ENCODE measurements at places on chromosomes 5 and 9.
A peak's percentile ranks its signal among the peaks of the same experiment; 100 is the strongest.

- no peak for DNase-seq
Measured at GRCh38 chr5:122951658-122952057, 84.9 kb downstream of the PPIC start.

GRCh38 chr9:19232823-19233194 lies 2.3 kb downstream of the DENND4C start:
- peak; percentile 2 for DNase-seq

DNA sequence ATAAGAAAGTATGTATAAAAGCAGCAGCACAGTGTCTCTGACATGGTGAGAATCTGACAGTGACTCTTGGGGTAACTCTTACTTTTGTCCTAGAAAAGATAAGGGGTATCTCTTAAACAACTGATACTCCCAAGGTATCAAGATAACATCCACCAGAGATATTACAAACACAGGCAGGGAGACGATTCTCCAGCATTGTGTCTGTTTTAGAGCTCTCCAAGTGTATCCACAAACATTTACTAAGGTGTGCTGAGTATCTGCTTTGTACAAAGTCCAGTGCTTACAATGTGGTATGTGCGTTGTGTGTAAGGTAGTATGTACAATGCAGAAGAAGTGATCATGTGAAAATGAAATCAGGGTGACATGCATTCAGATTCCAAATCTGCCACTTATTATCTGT lies 4.4 kb upstream of the TMEM245 start:
- no peak for DNase-seq

- no peak for DNase-seq
Measured at GRCh38 chr9:2676466-2676865, 40.8 kb upstream of the KCNV2 start.

GRCh38 chr5:57532513-57533497 lies 50.2 kb upstream of the ACTBL2 start:
- no peak for DNase-seq

- no peak for DNase-seq
Measured at GRCh38 chr5:66002415-66002814, 76.0 kb downstream of the ERBIN start.

DNA sequence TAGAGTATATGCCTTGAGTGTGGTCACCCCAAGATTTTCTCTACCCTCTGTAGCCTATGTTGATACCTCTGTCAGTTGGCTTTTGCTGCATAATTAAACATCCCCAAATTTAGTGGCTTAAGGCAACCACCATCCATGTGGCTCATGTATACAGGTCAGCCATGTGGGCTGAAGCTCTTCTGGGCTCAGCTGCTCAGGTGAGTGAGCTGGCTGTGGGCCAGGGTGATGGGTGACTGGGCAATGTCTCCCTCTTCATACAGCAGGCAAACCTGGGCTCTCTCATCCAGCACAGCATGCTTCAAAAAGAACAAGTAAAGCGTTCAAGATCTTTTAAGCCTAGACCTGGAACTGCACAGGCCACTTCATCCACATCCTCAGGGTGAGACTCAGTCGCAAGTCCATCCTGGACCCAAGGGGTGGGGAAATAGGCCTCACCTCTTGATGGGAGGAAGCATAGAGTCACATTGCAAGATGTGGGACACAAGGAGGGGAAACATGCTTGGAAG lies 188.2 kb upstream of the TAS2R1 start:
- no peak for DNase-seq

DNA sequence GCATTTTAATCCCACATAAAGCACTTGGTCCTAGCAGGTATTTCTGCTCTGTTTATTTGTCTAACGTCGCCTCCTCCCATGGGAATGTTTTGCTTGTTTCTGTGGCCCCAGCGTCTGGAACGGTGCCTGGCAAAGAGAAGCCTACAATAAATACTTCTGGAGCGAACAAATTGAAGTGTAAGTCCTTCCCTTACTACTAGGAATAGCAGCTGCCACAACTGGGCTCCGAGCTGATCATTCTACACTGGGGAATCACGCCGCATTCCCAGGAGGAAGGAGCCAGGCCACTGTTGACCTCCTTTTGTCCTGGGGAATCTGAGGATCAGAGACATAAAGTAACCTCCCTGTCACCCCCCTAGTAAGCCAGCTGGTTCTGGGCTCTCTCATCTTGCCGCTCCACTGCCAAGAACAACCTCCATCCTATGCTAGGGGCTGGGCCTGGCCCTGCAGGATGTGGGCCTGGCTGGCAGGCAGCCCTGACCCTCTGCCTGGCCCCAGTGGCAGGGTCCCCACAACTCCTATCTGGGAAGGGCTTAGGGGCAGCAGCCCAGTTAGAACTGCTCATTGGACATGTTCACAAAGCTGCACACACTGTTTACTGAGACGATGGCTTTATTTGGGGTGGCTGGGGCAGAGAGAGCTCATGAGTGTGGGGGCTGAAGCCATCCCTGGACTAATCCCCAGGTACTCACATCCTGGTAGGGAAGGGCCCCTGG lies 82.8 kb downstream of the GTF3C4 start:
- DNase-seq, result no peak

GRCh38 chr5:127585661-127586060 lies 63.2 kb upstream of the CTXN3 start:
- no peak for DNase-seq

GRCh38 chr5:142360607-142361120 lies 35.8 kb upstream of the SPRY4 start:
- no peak for DNase-seq

- DNase-seq, result no peak
Measured at GRCh38 chr5:28226407-28226806, 1188.0 kb upstream of the CDH9 start.

DNA sequence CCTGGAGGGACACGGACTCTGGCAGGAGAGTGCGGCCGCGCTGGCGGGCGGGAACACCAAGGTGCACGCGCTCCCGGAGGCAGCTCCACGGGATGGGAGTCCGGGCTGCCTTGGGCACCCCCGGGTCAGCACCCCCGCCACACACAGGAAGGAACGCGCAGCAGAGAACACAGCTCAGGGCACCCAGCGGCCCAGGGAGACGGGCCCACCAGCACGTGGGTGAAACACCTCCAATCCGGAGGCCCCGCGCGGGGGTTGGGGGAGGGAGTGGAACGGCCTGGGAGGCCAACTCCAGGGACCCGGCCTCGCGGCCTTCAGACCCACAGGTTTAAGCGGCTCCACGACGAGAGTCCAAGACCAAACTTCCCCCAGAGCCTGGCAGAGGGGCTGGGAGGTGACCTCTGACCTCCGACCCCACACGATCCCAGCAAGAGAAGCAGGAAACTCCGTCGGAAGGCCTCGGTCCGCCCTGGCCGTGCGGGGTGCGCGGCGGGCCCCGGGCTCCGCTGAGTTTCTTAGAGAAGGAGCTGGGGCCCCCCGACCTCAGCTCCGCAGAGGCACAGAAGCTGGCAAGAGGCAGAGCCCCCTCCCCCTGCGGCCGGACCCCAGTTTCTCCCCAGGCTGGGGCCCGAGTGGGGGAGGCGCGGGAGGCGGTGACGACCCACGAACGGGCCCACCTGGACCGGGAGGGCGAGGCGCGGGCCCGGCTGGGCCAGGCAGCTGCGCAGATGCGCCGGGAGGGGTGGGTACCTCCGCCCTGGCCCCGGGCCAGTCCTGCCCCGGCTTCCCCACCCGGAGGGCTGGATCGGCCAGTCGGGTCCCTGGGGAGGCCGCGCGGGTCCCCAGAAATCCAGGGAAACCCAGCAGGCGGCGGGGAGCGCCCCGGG lies 851 bp downstream of the NACC2 start:
- peak; percentile 53 for DNase-seq

DNA sequence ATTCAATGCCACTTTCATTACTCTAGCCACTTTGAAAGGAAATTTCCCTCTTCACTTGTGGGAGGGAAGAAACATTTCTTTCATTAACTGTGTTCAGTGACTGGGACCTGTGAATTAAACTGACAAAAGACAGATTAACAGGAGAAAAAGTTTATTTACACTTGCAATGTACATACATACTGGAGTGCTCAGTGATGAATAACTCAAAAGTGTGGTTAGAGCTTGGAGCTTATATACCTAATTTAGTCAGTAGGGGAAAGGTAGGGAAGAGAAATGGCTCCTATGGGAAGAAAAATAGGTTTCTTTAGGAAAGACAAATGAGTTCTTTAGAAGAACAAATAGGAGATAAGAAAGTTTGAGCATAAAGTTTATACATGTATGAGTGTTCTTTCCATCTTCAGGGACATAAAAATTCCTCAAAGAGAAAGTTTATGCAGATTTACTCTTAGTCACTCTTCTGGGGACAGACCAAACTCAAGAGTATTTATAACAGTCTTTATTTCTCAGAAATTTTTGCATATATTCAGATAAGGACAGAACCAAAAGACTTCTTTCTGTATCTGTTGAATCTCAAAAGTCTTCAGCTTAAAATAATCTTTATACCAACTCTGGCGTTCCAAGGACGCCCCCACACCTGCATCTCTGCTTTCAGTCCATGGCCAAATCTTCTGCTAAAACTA lies 120.0 kb upstream of the RAI14 start:
- DNase-seq, result no peak

DNA sequence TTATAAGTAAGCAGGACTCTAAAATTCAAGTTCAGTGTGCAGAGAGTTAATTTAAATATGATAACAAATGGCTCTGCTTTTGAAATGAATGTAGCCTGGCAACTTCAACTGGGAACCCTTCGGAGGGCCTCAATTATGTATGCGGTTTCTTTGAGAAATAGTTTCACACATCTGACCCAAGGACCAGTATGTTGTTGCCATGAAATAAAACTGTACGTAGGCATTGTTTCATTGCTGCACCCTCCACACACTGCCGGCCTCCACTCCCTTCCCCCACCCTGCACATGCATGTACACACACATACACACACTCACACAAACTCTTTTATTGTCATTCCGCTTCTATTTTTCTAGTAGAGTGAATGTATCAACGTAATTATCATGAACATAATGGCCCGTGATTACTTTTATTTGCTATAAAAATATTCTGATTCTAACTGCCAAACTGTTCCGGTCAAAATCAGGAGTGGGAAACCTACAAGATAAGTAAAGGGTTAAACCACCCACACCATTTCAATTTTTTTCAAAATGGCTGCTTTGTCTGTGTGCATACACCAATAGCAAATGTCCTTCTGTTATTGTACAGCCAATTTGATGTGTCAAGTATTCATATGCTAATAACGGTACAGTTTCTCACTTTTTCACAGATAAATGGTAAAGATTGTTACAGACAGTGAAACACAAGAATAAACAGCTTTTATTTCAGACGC lies 215.5 kb upstream of the TMEM161B start:
- no peak for DNase-seq

DNA sequence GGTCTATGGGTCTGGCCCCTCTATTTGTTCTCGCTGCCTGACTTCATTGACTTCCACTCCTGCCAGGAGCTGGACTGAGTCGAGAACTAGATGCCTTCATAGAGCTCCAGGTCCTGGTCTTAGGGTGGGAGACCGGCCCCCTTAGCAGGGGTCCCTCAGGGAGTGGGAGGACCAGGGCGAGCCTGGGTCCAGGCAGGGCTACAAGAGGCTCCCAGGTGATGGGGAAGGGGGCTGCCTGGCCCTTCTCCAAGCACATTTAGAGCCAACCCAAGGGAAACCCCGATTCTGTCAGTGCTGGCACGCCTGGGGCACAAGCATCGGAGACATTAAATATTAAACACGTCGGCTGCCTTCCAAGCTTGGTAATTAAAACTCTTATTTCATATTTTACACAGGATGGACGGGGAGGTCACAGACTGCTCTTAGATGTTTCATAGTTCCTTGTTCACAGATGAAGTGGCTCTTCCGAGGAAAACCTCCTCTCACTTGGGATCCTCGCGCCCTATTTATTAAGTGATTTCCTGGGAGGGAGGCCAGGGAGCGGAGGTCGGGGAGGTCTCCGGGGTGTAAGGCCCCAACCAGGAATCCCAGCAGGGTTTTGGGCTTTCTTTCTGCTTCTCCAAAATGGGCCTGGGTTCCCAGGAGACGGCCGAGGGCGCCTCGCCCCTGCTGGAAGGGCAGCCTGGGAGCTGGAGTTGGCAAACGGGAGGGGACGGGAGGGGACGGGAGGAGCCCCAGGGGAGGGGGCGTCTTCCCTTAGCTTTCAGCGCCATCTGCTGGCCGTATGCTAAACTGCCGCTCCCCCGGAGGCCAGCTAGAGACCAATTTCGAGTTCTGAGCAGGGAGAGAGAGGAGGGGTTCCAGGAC lies 23.4 kb upstream of the ZBTB43 start:
- DNase-seq, result peak; percentile 85

DNA sequence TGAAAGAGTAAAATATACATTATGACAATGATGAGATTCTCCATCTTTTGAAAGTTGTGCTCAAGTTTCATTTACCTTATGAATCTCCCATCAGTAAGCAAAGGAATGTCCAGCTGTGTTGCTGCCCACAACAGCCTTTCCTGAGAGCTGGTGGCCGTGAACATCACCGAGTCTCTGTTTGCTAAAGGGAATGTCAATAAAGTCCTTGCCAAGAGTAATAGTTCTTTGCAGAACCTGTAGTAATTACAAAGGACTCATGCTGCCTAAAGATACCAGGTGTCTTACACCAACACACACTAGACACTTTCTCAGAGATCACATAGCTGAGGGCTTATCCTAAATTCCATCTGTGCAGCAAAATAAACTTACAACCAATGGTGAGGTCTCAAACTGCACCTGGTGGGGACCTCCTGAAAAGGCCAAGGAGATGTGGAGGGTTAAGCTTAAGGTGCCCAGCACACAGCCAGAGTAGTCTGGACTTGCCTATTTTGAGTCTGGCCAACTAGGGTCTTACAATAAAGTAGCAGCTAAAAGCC lies 111.1 kb upstream of the DAPK1 start:
- no peak for DNase-seq

DNA sequence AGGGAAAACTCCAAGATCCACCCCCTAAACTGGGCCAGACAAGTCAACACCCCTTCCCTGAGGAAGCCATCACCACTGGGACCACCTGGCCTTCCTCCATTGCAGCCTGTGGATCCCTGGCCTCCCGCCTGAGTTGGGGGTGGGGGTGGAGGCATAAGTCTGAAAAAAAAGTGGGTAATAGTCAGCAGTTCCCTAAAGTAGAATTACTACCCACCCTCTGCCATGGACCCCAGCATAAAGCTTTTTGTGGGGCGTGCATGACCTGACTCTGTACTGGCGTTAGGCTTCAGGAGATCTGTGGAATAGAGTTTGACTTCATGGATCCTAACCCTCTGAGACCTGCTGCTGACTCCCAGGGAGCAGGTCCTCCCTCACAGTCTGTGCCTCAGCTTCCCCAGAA lies 2.0 kb upstream of the CXXC5 start:
- no peak for DNase-seq

GRCh38 chr9:112009656-112010055 lies 113.0 kb downstream of the UGCG start:
- DNase-seq, result no peak

GRCh38 chr5:51034222-51034901 lies 348.9 kb upstream of the ISL1 start:
- DNase-seq, result no peak

GRCh38 chr5:122258241-122258640 lies 53.8 kb upstream of the SNCAIP start:
- DNase-seq, result no peak

- DNase-seq, result no peak
Measured at GRCh38 chr5:168390491-168390890, 95.8 kb upstream of the RARS1 start.

GRCh38 chr9:132894862-132895835 lies 16.5 kb downstream of the SPACA9 start:
- no peak for DNase-seq

GRCh38 chr9:134193912-134194535 lies 29.7 kb upstream of the RNU6ATAC start:
- no peak for DNase-seq

Data from CD4-positive, alpha-beta T cell treated with Interleukin-10 for 1 hour (primary cell).